ENCODE measurements at places on chromosomes 2 and 18. TPM values are rescaled to one million over a fixed set of nuclear protein-coding genes. Genes with fewer than 3 reads are reported as not detected.

DNA sequence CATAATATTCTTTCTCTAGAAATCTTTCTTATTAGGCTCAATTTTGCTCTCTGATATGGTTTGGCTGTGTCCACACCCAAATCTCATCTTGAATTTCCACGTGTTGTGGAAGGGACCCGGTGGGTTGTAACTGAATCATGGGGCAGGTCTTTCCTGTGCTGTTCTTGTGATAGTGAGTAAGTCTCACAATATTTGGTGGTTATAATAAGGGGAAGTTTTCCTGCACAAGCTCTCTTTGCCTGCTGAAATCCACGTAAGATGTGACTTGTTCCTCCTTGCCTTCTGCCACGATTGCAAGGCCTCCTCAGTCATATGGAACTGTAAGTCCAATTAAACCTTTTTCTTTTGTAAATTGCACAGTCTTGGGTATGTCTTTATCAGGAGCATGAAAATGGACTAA is 73.8 kb downstream of the CAVIN2 start:
- no peak for DNase-seq

DNA sequence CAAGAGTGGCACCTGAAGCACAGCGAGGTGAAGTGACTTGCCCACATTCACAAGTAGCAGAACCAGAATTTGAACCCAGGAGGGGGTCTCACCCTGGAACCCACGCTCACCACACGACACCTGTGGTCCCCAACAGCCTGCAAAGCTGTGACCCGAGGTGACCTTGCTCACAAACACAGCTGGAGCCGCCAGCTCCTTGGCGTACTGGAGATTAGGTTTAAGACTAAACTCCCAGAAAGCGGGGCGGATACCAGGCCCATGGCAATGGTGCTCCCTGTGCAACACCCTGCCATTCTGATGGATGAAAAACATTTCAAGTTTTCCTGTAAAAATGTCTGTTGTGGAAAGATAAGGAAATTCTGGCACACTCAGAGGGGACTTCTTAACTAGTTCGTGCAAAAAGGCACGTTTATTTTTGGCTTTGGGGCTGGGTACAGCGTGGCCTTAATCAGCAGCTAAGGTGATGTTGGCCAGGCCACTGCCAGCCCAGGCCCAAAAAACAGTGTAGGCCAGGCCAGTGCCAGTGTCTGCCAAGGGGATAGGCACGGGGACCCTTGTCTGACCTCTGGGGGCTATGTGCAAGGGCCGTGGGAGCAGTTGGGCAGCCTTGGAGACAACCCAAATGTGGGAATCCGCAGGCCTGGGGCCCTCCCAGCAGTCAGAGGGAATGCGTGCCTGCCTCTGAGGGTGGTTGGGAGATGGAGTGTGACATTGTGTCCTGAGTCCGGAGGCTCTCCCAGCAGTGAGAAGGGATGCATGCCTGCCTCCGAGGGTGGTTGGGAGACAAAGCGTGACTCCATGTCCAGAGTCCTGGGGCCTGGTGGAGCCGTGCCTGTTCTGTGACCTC is 185.0 kb upstream of the HS6ST1 start:
- DNase-seq, result no peak

- no peak for DNase-seq
Measured at GRCh38 chr2:82652117-82652516, 1807.0 kb downstream of the SUCLG1 start.

- peak; percentile 59 for DNase-seq
Measured at GRCh38 chr2:9666306-9666705, 35.5 kb upstream of the YWHAQ start.

Gene CD207
- polyA plus RNA-seq, result not detected

DNA sequence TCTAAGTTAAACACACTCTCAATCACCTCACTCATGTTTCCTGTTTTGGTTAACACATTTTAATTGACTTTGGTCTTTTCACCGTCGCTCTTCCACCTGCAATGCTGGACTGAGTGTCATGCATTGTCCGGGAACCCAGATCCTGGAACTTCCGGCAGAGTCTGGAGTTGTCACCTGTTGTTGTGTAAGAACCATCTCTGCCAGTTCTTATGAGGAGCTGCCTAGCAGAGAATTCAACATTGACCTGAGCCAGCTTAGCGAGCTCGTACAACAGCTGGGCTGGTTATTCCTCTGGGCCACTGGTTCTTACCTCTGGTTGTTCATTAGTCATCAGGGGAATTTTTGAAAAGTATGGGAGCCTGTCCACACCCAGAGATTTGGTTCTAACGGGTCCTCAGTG is 75.7 kb downstream of the BCL2L11 start:
- no peak for DNase-seq
